ENCODE measurements at places on chromosomes 16 and 17.

- DNase-seq: peak; percentile 42
These were observed 180.9 kb downstream of the HS3ST3A1 start for GRCh38 chr17:13420878-13421277.

GRCh38 chr17:28974451-28974850 lies 23.1 kb upstream of the PHF12 start:
- DNase-seq: no peak

- DNase-seq: no peak
These were observed 273.0 kb upstream of the IRX5 start for GRCh38 chr16:54657709-54658102.

DNA sequence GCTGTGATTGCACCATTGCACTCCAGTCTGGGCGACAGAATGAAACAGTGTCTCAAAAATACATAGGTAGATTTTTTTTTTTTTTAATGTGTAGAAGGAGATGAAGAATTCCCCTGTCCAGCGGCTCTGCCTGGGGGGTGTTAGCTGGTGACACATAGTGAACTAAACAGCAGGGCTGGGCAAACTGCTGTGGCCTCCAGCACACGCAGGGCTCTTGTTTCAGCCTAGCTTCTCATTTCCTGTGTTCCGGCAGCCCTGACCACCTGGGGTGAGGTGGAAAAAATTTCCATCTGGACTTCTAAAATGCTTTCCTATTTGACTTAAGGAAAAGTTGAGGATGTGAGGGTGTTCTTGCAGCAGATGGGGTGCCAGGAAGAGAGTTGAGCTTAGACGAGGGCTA lies 33.3 kb upstream of the RGS9 start:
- DNase-seq: no peak

DNA sequence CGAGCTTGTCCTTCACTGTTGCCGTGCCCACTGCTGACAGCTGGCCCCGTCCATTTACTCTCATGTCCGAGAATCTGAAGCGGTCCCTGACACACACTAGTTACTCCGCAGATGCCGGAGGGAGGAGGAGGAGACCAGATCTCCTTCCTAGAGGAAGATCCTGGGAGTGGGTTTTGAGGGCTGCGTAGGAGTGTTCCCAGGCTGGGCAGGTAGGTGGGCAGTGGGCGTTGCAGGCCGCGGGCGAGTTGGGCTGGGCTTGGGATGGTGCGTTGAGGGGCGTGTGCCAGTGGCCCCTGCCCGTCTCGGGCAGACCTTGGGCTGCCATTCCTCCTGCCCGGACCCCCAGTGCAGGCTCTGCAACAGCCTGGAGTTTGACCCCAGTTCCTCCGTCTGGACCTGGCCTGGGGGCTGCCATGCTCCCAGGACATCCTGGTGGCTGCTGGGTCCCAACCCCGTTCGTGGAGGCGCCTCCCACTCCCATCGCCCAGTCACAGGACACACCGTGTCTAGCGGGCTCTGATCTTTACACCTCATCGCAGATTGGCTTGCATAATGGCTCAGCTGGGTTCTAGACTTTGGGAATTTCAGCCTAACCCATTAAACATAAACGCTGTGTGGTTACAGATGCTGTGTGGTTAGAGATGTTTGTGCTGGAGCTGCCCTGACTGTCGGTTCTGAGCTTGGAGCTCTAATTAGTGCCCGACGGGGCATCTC lies 22.8 kb downstream of the CACNA1H start:
- DNase-seq: no peak

DNA sequence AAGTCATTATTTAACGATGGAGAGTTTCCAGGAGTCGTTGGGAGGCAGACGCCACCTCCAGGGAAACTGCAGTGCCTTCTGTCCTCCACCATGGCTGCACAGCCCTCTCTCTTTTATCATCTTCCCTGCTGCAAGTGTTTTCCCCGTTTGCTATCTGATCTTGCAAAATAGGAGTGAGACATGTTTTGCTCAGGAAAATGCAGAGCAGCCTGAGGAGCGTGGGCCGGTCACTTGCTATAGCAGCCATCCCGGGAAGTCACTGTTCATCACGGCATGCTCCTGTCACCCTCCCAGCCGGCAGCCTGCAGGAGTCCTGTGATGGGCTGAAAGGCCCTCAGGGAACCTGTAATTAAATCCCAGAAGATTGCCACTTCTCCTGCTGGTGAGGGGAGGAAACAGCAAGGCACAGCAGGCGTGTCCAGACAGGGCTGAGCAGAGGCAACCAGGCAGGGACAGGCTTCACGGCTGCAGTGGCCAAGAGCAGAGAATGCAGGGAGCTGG lies 143.1 kb downstream of the GSG1L start:
- no peak for DNase-seq

GRCh38 chr17:66637491-66637890 lies 197.4 kb upstream of the CACNG5 start:
- no peak for DNase-seq

GRCh38 chr16:57988929-57989328 lies 11.5 kb downstream of the ZNF319 start:
- DNase-seq: peak; percentile 21

DNA sequence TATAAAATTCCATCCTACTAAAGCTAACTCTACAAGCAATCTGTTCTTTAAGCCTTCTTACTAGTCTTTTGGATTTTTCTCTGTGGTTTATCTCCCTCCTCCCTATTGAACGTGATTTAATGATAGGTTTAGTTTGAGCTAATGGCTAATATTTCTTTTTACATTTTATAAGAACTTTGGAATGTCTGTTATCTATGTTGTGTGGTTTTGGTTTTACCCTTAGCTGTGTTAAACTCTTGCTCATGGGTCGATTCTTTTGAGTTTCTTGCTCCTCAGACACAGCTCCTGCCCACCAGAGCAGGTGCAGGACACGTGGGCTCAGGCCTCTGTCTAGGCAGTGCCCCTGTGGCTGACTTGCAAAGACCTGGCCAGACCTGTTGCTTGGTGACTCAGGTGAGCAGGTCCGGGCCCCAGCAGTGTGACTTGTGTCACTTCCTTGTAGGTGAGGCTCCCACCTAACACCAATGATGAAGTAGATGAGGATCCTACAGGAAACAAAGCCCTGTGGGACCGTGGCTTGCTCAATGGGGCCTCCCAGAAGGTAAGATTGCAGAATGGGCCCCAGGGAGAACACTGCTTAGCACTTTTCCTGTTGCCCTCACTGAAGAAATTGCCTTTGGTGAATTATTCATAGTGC lies 45.1 kb downstream of the SF3B3 start:
- no peak for DNase-seq

- no peak for DNase-seq
These were observed 372.7 kb downstream of the SLC39A11 start for GRCh38 chr17:72719578-72720493.

GRCh38 chr16:12027558-12028287 lies 51.2 kb downstream of the SNX29 start:
- DNase-seq: no peak

GRCh38 chr17:8728251-8728938 lies 16.2 kb downstream of the CCDC42 start:
- no peak for DNase-seq

- DNase-seq: no peak
These were observed 43.1 kb downstream of the MAP2K6 start for GRCh38 chr17:69457603-69458002.

DNA sequence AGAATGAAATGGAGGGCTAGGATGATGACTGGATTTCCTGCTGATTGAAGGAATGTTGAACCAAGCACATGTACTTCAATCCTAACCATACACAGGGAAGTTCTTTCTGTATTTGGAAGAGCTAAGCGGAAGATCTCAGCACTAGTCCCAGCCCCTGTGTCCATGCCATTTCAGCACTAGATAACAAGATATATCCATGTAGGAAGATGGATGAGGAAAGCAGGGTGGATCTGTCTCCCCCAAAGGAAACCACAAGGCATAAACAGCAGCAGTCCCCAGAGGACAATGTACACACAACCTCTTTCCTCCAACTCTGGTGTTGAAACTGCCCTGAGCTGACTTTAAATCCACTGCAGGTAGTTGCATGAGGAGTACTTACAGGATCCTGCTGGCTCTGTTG lies 75.1 kb downstream of the GRIN2A start:
- DNase-seq: no peak

GRCh38 chr17:57408071-57408811 lies 151.9 kb downstream of the MSI2 start:
- DNase-seq: peak; percentile 61

- DNase-seq: no peak
These were observed 57.7 kb downstream of the DNAH3 start for GRCh38 chr16:21092951-21093350.

- DNase-seq: peak; percentile 67
These were observed at the start of gene TNS4 for GRCh38 chr17:40501499-40501911. TNS4 (minus strand) TSS chr17:40501623; CDS start chr17:40496425, 5,198 bp downstream.

DNA sequence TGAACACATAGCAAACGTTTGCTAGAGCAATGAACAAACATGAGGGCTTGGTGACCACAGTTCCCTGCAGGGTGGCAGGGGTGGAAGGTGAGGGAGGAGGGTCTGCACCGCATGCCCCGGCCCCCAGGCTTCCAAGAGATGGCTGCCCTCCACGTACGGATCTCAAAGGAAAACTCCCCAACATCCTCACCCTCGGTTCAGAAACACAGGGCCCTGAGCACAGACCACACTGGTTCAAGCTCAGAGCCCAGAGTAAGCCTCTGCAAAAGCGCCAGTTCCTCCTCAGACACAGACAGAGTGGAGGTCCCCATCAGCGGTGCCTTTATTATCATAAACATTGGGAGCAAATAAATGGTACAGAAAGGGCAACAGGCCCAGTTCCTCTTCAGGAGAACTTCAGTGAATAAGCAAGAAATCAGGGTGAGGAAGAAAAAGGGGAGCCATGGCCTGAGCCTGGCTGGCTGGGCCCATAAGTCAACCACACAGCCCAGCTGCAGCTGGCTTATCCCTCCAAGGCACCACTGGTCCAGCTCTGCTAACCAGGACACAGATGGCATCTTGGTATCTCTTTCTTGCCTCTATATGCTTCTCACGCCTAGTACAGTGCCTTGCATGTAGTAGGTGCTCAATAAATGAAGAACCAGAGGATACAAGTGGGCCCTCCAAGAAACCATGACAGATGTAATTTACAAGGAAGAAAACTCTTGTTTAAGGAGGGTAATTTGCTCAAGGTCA lies 11.0 kb downstream of the MPO start:
- no peak for DNase-seq

DNA sequence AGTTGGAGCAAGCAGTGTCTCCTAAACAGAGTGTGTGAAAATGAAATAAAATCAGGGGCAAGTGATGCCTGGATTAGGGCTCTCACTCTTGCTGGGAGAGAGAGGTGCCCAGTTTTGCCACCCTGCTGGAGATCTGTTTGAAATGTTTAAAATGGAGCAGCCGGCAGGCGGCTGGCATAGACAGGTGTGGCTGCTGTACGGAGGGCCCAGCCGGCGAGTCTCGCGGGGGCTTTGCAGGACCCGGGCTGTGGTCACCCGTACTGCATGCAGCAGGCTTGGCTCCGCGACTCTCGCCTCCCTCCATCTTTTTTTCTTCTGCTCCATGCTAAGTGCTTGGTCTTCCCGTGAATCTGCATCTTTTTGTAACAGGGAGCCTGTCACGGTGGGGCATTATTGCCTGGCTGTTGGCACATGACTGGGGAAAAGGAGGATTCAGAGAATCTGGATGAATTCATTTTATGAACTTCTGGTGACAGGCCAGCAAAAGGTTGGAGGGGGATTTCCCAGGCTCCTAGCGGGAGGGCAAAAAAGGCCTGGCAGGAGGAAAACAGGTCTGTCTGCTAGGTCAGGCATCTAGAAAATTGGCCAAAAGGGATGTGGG lies 1.8 kb downstream of the ZNRF1 start:
- no peak for DNase-seq

GRCh38 chr17:65020284-65020683 lies 36.3 kb downstream of the GNA13 start:
- no peak for DNase-seq

DNA sequence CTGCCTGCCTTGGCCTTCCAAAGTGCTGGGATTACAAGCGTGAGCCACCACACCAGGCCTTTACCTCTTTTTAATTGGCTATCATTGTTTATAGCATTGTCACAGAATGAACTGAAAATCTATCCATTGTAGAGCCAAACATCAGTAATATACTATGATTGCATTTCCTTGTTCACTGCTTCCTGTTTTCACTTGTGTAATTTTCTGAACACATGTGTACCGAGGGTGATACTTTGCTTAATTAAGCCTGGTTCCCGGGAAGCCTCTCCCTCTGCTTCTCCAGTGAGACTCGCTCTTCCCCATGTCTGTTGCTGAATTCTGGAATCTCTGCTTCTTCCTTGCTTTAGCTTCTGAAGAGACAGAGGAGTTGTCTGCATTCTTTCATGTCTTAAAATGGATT lies 33.1 kb downstream of the POLR3E start:
- DNase-seq: no peak

GRCh38 chr17:61201211-61201610 lies 198.4 kb upstream of the TBX2 start:
- DNase-seq: no peak

GRCh38 chr16:4801962-4802658 lies at the start of gene ROGDI:
ROGDI (minus strand) TSS chr16:4802633; CDS start chr16:4802571, 62 bp downstream.
- DNase-seq: peak; percentile 86

GRCh38 chr17:8392274-8392673 lies 5.4 kb downstream of the RNF222 start:
- DNase-seq: no peak

Data from LoVo (cell line).